ENCODE measurements at places on chromosomes 11 and 22.

DNA sequence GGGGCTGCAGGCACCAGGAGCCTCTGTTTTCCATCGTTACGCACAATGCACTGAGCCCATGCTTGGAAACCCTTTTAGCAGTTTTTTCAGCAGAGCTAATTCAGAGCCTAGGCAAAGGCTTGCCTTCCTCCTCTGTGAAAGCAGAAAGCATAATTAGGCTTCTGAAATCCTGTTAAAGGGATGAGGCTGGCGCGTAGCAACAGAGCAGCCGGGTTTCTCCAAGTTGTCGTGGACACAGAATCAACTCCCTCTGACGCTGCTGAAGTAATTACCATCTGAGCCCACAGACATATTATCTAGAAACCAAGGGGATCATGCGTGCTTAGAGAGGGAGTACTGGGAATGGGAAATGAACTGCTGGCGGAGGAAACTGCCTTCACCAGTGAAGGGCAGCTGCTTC lies 85.4 kb downstream of the MYO18B start:
- no peak for DNase-seq

- DNase-seq, result no peak
These were observed 518 bp upstream of the GALNT18 start for GRCh38 chr11:11622340-11622706.

DNA sequence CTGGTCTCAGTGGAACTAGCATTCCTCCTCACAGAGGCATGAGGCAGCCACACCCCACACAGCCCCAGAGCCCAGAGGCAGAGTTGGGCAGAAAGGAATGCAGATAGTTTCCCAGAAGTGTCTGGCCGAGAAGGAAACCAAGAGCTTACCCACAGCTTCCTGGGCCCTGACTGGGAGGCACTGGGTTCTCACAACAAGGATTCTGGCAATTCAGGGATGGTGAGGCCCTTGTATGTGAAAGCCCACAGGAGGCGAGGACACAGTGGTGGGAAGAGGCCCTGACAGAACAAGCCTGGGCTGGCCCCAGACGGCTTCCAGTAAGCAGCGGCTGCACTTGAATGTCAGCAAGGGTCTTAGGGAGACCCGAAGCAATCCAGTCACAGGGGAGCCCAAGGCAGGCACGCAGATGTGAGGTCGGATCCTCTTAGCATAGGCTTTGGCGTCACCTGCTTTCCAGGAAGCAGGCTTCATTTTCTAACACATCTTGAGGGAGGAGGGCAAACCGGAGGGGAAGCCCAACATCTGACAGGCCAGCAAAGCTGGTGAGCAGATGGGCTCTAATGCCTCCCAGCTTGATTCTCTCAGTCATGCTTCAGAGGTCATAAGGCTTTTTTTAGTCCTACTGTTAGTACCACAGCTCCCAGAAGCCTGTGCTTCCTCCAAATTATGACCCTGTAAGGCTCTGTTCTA lies 78.3 kb upstream of the AKIP1 start:
- no peak for DNase-seq

DNA sequence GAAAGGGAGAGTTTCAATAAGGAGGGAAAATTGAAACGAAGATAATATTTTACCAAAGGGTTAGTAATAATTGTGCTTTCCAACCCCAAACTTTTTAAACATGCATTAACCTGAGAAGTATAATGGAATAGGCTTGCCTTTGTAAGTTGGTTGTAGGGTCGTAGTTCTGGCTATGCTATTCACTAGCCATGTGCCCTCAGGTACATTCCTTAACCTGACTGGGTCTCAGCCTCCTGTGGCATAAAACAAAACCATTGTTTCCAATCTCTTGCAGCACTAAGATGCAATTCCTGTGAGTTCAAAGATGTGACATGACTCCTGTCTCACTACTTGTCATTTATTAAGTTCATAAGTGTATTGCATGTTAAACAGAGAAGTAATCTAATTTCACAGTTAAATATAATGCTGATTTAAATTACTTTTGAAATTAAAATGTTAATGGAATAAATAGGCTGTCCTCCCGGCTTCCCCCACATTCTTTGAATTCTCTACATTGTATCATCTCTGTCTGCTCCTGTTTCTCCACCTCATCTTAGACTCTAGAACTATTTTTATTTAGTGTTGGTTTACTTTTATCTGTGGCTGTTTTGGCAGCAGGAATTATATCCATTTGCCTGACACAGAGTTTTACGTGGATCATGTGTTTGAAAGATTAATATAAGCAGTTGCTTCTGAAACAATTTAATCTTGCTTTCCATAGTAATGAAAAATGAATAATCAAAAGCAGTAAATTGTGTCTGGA lies 216.3 kb downstream of the FAT3 start:
- no peak for DNase-seq

DNA sequence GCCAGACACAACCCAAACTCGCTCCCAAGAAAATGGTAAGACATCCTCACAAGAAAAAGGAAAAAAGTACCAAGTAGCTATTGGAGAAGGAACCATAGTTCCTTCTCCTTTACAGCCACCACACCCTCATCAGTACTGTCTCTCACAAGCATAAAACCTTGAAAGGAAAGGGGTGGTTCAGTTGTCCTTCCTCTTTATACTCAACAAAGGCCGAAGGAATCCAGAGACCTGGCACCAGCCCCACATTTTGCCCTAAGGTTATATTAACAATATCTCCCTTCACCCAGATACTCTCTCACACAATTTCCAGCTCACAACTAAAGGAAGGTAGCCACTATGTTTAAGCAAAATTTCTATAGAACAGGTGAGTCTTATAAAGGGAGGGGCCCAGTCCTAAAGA lies 8.5 kb downstream of the FHIP1B start:
- no peak for DNase-seq

DNA sequence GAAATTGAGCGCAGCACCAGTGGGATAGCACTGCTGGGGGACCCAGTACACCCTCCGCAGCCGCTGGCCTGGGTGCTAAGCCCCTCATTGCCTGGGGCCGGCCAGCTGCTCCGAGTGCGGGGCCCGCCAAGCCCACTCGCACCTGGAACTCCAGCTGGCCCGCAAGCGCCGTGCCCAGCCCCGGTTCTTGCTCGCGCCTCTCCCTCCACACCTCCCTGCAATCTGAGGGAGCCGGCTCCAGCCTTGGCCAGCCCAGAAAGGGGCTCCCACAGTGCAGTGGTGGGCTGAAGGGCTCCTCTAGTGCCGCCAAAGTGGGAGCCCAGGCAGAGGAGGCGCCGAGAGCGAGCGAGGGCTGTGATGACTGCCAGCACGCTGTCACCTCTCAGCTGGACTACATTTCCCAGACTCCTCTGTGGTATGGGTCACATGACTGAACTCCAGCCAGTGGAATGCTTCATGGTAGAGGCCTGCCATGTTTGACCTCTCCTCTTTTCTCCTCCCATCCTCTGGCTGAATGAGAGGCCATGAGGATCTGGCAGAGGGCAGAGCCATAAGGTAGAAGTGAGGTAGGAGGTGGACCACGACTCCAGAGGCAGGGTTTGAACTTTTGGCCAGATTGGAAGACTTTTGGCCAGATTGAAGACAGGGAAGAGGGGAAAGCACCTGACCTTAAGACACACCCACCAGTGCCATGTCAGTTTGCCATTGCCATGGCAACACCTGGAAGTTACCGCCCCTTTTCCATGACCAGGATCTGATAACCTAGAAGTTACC lies 6.2 kb downstream of the MRGPRD start:
- DNase-seq, result no peak

- DNase-seq, result no peak
These were observed 10.7 kb downstream of the NDUFV1 start for GRCh38 chr11:67617243-67617953.

- no peak for DNase-seq
These were observed 75.2 kb downstream of the WNT11 start for GRCh38 chr11:76131142-76131541.

DNA sequence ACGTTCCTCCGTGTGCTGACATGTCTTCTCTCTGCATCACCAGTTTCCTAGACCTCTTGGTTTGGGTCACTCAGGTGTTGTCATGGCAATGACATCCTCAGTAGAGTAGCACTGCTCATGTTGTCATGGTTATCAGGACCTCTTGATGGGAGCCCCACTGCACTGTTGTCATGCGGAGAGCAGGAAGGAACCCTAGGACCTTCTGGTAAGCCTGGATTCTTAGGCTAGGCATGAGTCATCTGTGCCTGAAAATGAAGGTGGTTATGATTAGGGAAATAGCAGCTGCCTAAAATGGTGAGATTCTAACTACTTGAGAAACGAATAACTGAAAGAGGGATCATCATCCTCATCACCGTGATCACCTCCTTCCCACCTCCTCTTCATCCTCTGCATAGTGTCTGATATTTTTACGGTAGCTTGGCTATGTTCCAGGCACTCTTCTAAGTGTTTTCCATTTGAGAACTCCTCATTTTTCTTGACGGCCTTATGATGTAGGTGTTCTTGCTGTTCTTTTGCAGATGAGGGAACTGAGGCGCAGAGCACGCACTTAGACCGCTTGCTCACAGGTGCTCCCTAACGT lies 858.4 kb downstream of the NTM start:
- DNase-seq, result no peak

GRCh38 chr11:117670443-117670842 lies 126.6 kb downstream of the DSCAML1 start:
- DNase-seq, result no peak

- no peak for DNase-seq
These were observed 6.4 kb downstream of the LTBP3 start for GRCh38 chr11:65551572-65552387.

- no peak for DNase-seq
These were observed 5.5 kb downstream of the CEP57 start for GRCh38 chr11:95795627-95796295.

GRCh38 chr11:134535029-134536025 lies 123.3 kb upstream of the B3GAT1 start:
- DNase-seq, result no peak

- DNase-seq, result no peak
These were observed 76.6 kb downstream of the USP35 start for GRCh38 chr11:78265326-78265725.

DNA sequence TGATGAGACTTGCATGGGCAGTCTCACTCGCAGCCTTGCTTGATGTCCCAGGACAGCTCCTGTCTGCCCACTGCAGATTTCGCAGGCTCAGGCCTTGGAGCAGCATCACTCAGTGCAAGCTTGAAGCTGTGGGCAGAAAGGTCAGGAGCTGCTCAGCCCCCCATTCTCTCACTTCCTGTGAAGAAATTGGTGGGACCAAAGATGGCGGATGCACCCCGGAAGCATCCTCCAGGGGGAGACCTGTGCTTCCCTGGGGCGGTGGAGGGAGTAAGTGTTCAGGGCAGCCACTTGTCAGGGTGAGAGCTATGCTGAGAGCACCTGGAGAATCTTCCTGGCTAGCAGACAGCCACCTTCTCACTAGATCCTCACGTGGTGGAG lies 11.3 kb downstream of the PLAAT2 start:
- no peak for DNase-seq

- no peak for DNase-seq
These were observed 51.9 kb downstream of the IGLL1 start for GRCh38 chr22:23527971-23528740.

- no peak for DNase-seq
These were observed 582.9 kb downstream of the BRD1 start for GRCh38 chr22:49244466-49245420.

- no peak for DNase-seq
These were observed 57.7 kb downstream of the TRAF6 start for GRCh38 chr11:36452236-36452940.

GRCh38 chr22:46025973-46026898 lies 49.3 kb upstream of the WNT7B start:
- no peak for DNase-seq

- no peak for DNase-seq
These were observed 104.9 kb downstream of the ADAMTS15 start for GRCh38 chr11:130553306-130553705.

GRCh38 chr11:45450189-45450588 lies 164.0 kb upstream of the SYT13 start:
- no peak for DNase-seq

- DNase-seq, result no peak
These were observed 292.3 kb downstream of the METTL15 start for GRCh38 chr11:28400331-28401100.

- no peak for DNase-seq
These were observed 67.9 kb downstream of the DKK3 start for GRCh38 chr11:11940551-11940950.

GRCh38 chr11:31500560-31500959 lies 8.9 kb downstream of the IMMP1L start:
- no peak for DNase-seq

DNA sequence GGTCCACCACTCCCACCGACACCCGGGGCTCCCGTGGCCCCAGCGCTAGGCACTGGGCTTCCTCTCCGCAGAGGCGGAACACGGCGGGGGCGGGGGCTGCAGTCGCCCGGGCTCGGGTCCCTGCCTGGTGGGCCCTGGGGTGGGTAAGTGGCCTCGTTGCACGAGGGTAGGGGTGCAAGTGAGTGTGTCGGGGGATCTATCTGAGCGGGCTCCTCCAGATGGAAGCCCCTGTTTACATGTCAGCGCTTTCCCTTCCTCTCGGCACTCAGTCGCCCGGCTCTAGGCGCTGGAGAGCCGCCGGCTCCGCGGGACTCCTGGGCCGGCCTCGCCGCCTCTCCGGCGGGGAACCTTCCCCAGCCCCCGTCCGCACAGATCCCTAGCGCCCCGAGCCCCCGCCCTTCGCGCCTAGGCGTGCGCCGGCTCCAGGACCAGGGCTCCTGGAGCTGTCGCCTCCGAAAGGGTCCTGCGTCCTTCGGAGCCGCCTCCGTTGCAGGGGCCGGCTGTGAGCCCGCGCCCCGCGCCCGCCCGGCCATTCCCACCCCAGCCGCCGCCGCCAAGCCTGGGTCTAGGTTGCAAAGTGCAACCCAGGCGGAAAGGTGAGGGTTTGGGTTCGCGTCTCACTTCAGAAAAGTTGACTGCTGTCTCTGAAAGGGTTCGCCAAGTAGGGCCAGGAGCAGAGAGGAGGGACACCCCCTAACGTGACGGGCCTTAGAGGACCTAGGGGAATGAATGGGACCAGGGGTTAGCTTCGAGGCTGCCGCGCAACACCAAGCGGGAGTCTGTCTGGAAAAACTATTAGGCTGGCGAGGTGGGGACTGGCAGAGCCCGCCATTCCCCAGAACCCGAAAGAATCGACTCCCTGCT lies 978 bp downstream of the FLI1 start:
- no peak for DNase-seq

DNA sequence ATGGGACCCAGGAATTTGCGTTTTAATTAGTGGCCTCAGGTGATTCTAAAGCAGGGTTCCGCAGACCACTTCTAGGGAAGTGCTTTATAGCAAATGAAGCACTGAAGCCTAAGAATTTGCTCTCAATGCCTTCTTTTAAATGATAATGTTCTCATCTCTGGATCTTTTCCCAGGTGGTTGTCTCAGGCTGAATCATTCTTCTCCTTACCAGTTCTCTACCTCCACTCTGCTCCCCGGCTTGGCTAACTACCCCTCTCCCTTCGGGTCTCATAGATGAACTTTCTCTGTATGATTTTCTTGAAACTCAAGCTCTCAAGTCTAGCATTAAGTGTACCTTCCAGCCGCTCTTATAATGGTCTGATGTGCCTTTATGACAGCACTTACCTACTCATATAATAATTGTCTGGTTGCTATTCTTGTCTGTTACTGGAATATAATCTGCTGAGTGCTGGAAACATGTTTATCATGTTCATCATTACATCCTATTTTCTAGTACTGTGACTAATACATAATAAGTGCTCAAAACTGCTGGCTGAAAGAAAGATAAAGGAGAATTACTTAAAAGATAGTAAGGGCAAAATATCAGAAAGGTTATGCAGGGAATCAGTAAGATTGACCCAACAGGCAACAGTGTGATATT lies 195.9 kb upstream of the SESN3 start:
- DNase-seq, result no peak

- no peak for DNase-seq
These were observed 1.1 kb upstream of the TSGA10IP start for GRCh38 chr11:65944191-65944590.

- no peak for DNase-seq
These were observed 1.1 kb downstream of the ZBTB44 start for GRCh38 chr11:130313383-130314183.
